ENCODE measurements at places on chromosomes 1 and 21. TPM values are rescaled to one million over a fixed set of nuclear protein-coding genes. Genes with fewer than 3 reads are reported as not detected.

The ANKRD35 gene
- not detected for total RNA-seq

The ZBTB8A gene
- total RNA-seq: 4.0 TPM

The PLD5 gene
- 2.1 TPM for total RNA-seq

The ACTL8 gene
- total RNA-seq: 1.7 TPM

The CD244 gene
- total RNA-seq: not detected

The CDA gene
- total RNA-seq: 35.1 TPM

The TSPAN1 gene
- total RNA-seq: 3.6 TPM

The OR10Z1 gene
- total RNA-seq: not detected

The MIXL1 gene
- total RNA-seq: not detected

The TRPM2 gene
- total RNA-seq: 7.8 TPM
